ENCODE measurements at places on chromosomes 12 and 14. TPM values are rescaled to one million over a fixed set of nuclear protein-coding genes. Genes with fewer than 3 reads are reported as not detected.

DNA sequence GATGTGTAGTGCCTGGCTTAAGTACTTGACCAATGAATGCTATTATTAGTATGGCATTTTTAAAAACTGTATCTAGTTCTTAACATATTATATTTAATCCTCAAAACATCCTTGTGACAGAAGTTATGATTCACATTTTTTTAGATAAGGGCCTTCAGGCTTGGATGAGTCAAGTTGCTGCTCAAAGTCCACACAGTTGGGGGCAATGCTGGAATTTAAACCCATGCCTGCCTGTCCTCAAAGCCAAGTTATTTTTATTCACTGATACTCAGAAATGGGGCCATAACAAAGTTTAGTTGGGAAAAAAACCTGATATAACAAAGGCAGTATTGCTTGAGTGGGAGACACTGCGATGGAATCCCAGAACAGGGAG is 50.6 kb downstream of the RFX4 start:
- no peaks in the 10 kb centered on the region for H3K36me3 ChIP-seq
- H3K4me1 ChIP-seq, result no peaks in the 10 kb centered on the region
- DNase-seq, result no peak
- no peaks in the 10 kb centered on the region for H3K27me3 ChIP-seq
- H3K27ac ChIP-seq, result no peak overlapping the region

DNA sequence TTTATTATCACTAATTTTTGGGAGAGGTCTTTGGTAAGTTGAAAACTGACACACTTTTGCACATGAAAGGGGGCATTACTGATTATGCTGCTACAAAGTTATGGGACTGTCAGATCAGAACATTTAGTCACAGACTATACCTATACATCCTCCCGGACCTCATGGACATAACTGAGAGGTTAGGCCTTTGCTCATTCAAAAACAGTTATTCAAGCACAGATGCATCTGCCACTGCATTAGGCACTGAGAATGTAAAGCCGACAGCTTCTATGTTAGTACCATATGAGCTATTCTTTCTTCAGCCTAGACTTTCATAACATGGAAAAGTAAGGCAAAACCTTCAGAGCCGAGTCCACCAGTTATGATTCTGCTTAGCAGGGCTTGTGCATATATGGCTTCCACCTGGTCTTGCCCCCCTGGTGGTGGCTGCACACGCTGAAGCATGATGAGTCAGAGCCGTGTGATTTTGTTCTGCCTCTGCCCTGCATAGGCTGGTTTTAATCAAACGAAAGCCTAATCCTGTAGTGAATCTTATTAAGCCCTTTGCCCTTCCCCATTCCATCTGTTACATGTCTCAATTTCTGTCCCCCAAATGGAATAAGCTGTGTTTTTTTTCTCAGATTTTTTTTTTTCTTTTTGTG is 21.8 kb upstream of the RNU6-8 start:
- no peaks in the 10 kb centered on the region for H3K4me1 ChIP-seq
- no peak overlapping the region for H3K4me3 ChIP-seq
- H3K27ac ChIP-seq, result no peak overlapping the region
- H3K27me3 ChIP-seq, result no peaks in the 10 kb centered on the region
- no peaks in the 10 kb centered on the region for H3K36me3 ChIP-seq

GRCh38 chr12:75334384-75335030 is at the start of gene GLIPR1L1:
TSS of gene GLIPR1L1 (plus strand) at chr12:75334670. CDS start at chr12:75334729, 59 bp downstream.
- no peaks in the 10 kb centered on the region for H3K36me3 ChIP-seq
- H3K4me1 ChIP-seq, result no peaks in the 10 kb centered on the region
- peak; percentile 25 for DNase-seq
- peak within 1 kb of the TSS; percentile 38 for H3K27ac ChIP-seq
- peak within 1 kb of the TSS; percentile 44 for H3K4me3 ChIP-seq

DNA sequence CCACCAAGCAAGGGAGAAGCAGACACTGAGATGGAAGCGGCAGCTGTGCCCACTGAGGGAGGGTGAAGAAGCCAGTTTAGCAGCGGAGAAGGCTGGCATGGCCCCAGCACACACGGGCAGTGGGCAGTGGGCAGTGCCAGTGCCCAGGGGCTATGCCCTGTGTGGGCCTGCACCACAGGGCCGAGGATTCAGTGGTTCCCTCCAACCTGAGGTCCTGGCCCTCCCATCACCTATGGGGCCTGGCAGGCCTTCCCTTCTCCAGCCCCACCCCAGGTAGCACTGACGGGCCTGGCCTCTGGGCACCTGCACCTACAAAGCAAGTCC is 81.1 kb downstream of the ITPK1 start:
- no peak for DNase-seq
- no peaks in the 10 kb centered on the region for H3K27me3 ChIP-seq
- no peak overlapping the region for H3K4me3 ChIP-seq
- H3K36me3 ChIP-seq, result no peaks in the 10 kb centered on the region

- no peak overlapping the region for H3K27ac ChIP-seq
- H3K27me3 ChIP-seq, result no peaks in the 10 kb centered on the region
- DNase-seq, result no peak
- no peaks in the 10 kb centered on the region for H3K36me3 ChIP-seq
Measured at GRCh38 chr12:24997970-24998582, 49.2 kb upstream of the BCAT1 start.

- peaks cover 95% of the 10 kb centered on the region for H3K4me1 ChIP-seq
- H3K4me3 ChIP-seq, result no peak overlapping the region
- H3K27ac ChIP-seq, result peak overlapping the region; percentile 93
- DNase-seq, result no peak
Measured at GRCh38 chr14:103518422-103519042, 4.1 kb downstream of the CKB start.

- H3K27me3 ChIP-seq, result peaks cover 7% of the 10 kb centered on the region
- H3K36me3 ChIP-seq, result no peaks in the 10 kb centered on the region
- H3K4me1 ChIP-seq, result peaks cover 9% of the 10 kb centered on the region
- no peak for DNase-seq
Measured at GRCh38 chr12:65125975-65126374, 4.9 kb upstream of the WIF1 start.

DNA sequence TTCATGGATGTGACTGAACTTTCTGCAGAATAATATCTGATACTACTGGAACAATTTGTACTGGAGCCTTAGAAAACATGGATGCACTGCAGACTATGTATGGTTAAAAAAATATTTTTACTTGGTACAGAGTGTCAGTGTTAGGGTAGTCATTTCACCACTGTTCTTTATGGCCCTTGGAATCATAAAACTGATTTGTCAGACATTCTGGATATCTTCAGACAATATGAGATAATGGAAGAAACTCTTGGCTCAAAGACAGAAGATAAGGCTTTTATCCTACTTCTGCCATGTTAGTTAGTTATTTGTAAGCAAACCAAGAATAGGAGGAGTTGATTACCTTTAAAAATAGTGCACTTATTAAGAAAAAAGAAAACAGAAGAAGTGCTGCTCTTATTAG is 209.4 kb downstream of the LRIG3 start:
- H3K4me3 ChIP-seq, result no peak overlapping the region
- H3K27ac ChIP-seq, result no peak overlapping the region
- H3K36me3 ChIP-seq, result no peaks in the 10 kb centered on the region
- H3K27me3 ChIP-seq, result no peaks in the 10 kb centered on the region

- no peak overlapping the region for H3K4me3 ChIP-seq
- DNase-seq, result no peak
- peaks cover 28% of the 10 kb centered on the region for H3K4me1 ChIP-seq
- no peaks in the 10 kb centered on the region for H3K36me3 ChIP-seq
- H3K27ac ChIP-seq, result no peak overlapping the region
Measured at GRCh38 chr12:52202361-52203078, 10.7 kb upstream of the KRT80 start.

- no peaks in the 10 kb centered on the region for H3K4me1 ChIP-seq
- no peak for DNase-seq
- H3K36me3 ChIP-seq, result no peaks in the 10 kb centered on the region
- peak overlapping the region; percentile 10 for H3K27ac ChIP-seq
Measured at GRCh38 chr12:82708061-82708879, 21.6 kb downstream of the TMTC2 start.

- H3K4me3 ChIP-seq, result no peak overlapping the region
- H3K27ac ChIP-seq, result no peak overlapping the region
- H3K4me1 ChIP-seq, result no peaks in the 10 kb centered on the region
- H3K36me3 ChIP-seq, result no peaks in the 10 kb centered on the region
- no peak for DNase-seq
Measured at GRCh38 chr12:119959435-119959834, 29.6 kb upstream of the BICDL1 start.

DNA sequence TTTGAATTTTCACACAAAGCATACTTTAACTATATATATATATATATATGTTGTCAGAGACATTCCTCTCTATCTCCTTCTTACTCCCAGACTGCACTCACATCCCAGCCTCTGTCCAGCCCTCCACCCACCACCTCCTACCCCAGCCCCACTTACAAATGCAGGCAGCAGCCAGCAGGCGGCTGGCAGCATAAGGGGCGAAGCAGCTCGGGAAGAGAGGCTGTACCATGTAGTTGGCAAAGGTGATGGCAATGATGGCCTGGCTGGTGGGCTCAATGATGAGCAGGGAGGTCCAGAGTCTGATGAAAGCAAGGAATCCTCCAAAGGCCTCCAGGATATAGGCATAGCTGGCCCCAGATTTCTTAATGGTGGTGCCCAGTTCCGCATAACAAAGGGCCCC is 2.5 kb downstream of the SLC7A7 start:
- peaks cover 10% of the 10 kb centered on the region for H3K4me1 ChIP-seq
- H3K4me3 ChIP-seq, result no peak overlapping the region
- DNase-seq, result no peak
- no peaks in the 10 kb centered on the region for H3K36me3 ChIP-seq
- H3K27me3 ChIP-seq, result peaks cover 8% of the 10 kb centered on the region

GRCh38 chr12:127810041-127810440 is 456.9 kb upstream of the TMEM132C start:
- H3K36me3 ChIP-seq, result no peaks in the 10 kb centered on the region
- no peaks in the 10 kb centered on the region for H3K27me3 ChIP-seq
- no peak for DNase-seq
- H3K27ac ChIP-seq, result no peak overlapping the region

DNA sequence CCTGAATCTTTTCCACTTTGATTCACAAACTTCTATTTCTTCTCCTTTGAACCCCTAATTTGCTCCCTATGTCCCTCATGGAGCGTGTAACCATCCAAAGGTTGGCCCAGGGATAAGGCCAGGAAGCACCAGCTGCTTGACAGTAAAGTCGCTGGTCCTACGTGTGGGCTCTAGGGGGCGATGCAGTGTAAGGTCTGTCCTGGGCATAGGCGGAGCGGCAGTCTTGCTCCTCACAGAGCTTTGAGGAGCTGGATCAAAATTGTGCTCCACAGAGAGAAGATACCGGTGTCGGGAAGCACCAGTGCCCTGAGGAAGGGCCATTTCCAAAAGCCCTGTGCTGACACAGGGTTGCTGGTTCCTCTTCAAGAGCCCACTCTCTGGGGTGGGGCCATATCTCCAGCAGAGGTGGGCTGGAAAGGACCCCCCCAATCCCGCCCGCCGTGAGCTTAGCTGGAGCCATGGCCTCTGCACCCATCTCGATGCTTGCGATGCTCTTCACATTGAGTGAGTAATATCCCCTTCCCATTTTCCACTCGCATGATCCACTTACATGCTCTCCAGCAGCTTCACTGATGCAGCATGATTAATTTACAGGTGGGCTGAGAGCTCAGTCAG is 49.9 kb upstream of the OR4E1 start:
- H3K4me3 ChIP-seq, result no peak overlapping the region
- no peak overlapping the region for H3K27ac ChIP-seq
- H3K27me3 ChIP-seq, result no peaks in the 10 kb centered on the region
- no peaks in the 10 kb centered on the region for H3K4me1 ChIP-seq

DNA sequence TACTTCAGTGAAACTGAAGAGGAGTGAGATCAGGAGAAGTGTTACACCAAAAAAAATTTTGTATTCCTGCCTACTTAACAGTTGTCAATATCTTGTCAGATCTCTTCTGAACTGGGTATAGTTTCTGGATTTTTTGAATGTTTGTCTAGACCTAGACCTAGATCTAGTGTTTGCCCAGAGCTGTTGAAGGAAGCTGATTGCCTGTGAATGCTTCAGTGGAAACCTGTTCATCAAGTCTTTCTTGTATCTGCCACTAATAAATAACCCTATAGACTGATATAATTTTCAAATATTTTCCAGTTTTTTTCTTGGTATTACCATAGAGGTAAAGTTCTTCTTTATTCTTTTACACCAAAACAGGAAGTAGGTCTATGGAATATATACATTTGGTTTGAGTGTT is 781.5 kb upstream of the FBXO33 start:
- no peaks in the 10 kb centered on the region for H3K36me3 ChIP-seq
- H3K4me1 ChIP-seq, result no peaks in the 10 kb centered on the region
- H3K4me3 ChIP-seq, result no peak overlapping the region
- H3K27me3 ChIP-seq, result no peaks in the 10 kb centered on the region
- DNase-seq, result no peak

DNA sequence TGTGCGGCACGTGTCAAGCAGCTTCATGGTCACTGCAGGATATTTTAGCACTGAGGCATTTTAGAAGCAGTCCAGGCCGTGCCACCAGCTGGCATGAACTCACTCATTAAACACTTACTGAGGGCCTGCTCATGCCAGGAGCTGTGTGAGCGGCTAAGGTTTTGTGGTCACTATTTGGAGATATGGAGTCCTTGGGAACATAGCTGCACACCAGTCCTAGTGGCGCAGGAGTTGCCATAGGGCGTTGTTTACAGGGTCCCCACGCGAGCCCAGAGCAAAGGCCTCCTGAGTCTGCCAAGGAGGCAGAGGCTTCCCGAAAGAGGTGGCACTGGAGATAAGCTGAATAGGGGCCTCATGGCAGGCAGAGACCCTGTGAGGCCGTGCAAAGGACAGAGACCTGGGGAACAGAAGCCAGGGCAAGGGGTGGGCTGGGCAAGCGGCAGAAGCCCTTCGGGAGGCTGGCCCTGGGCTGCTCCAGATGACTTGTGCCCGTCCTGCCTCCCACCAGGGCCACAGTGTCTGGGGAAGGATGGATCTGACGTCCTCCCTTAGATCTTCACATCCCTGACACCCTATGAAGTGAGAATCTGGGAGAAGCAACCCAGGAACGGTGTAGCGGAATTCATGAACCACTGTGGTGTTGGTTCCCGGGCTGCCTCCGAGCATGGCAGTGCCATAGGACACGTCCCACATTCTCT is 38.9 kb downstream of the SFSWAP start:
- no peak for DNase-seq
- H3K36me3 ChIP-seq, result peaks cover 8% of the 10 kb centered on the region
- no peak overlapping the region for H3K4me3 ChIP-seq
- no peak overlapping the region for H3K27ac ChIP-seq
- no peaks in the 10 kb centered on the region for H3K27me3 ChIP-seq

GRCh38 chr14:36505181-36505815 is 14.7 kb downstream of the NKX2-1 start:
- peaks cover 38% of the 10 kb centered on the region for H3K4me1 ChIP-seq
- H3K27ac ChIP-seq, result no peak overlapping the region
- H3K27me3 ChIP-seq, result peaks cover 64% of the 10 kb centered on the region
- no peak overlapping the region for H3K4me3 ChIP-seq

- H3K4me1 ChIP-seq, result no peaks in the 10 kb centered on the region
- no peak for DNase-seq
- H3K4me3 ChIP-seq, result no peak overlapping the region
- no peaks in the 10 kb centered on the region for H3K27me3 ChIP-seq
- no peaks in the 10 kb centered on the region for H3K36me3 ChIP-seq
Measured at GRCh38 chr14:102908766-102909455, 13.6 kb upstream of the AMN start.

The ESPL1 gene
- total RNA-seq, result 85.6 TPM

The VDR gene
- total RNA-seq, result 20.4 TPM

The MYF5 gene
- total RNA-seq, result not detected

The SRGAP1 gene
- total RNA-seq, result 5.3 TPM

The DHH gene
- 0.19 TPM for total RNA-seq

The SLC39A5 gene
- total RNA-seq, result 1.1 TPM

The LAG3 gene
- not detected for total RNA-seq

The LMNTD1 gene
- not detected for total RNA-seq

The KCNMB4 gene
- total RNA-seq, result 1.9 TPM

The B4GALNT3 gene
- 9.7 TPM for total RNA-seq

The CEBPE gene
- not detected for total RNA-seq

The SSTR1 gene
- total RNA-seq, result not detected

The SDSL gene
- 0.48 TPM for total RNA-seq

The EXOC3L4 gene
- total RNA-seq, result not detected

The UBE2N gene
- total RNA-seq, result 48.4 TPM

The MYH7 gene
- not detected for total RNA-seq

The PCED1B gene
- 2.3 TPM for total RNA-seq

The LRRC10 gene
- not detected for total RNA-seq

The KCNK13 gene
- total RNA-seq, result 0.09 TPM

The SIX1 gene
- not detected for total RNA-seq

All from esophagus squamous epithelium (tissue), 5 donors.